ENCODE measurements at places on chromosomes 11 and 22. TPM values are rescaled to one million over a fixed set of nuclear protein-coding genes. Genes with fewer than 3 reads are reported as not detected.

- H3K27ac ChIP-seq = no peak overlapping the region
- H3K27me3 ChIP-seq = no peaks in the 10 kb centered on the region
- H3K36me3 ChIP-seq = no peaks in the 10 kb centered on the region
Observed at GRCh38 chr22:31790240-31790639, 36.4 kb downstream of the DEPDC5 start.

The TMEM191C gene
- 0.27 TPM for total RNA-seq

The SNU13 gene
- total RNA-seq = 121 TPM

The TTLL1 gene
- 4.3 TPM for total RNA-seq

- no peaks in the 10 kb centered on the region for H3K36me3 ChIP-seq
- no peak overlapping the region for H3K4me3 ChIP-seq
- peaks cover 4% of the 10 kb centered on the region for H3K4me1 ChIP-seq
- H3K27me3 ChIP-seq = peaks cover 19% of the 10 kb centered on the region
Observed at GRCh38 chr22:45578524-45579147, 76.0 kb downstream of the FBLN1 start.

The FOLR1 gene
- not detected for total RNA-seq

DNA sequence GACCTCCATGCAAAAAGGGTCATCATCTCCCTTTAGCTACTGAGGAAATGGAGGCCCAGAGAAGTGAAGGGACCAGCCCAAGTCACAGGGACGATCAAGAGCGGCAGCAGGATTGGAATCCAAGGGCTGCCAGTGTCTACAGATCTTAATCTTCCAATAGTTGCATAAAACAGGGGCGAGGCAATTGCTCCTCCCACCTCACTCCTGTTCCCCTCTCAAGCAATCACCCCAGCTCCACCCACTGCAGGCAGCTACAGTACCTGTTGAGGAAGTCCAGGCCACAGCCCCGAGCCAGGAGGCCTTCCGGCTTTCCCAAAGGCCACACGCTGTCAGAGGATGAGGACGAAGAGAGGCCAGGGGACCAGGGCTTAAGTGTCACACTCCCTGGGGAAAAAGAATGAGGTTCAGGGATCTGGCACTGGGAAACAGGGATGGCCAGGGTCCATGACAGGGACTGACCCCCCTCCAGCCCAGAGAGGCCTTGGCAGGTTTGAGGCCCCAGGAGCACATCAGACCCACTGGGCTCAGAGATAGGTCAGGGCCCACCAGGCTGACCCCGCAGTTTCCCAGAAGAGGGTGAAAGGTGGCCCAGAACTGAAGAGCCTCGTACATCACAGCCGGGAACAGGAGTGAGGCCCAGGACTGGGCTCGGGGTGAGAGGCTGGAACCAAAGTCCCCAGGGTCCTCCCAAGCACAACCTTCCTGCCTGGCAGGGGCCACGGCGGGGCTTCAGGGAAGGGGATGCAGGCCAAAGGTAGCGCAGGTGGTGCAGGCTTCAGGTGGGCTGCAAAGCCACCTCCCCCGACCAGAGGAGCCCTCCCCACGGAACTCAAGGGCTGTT lies 16.4 kb upstream of the MFNG start:
- H3K36me3 ChIP-seq = no peaks in the 10 kb centered on the region
- H3K4me1 ChIP-seq = no peaks in the 10 kb centered on the region
- H3K27ac ChIP-seq = peak overlapping the region; percentile 31

GRCh38 chr11:104337273-104337672 lies 173.3 kb upstream of the PDGFD start:
- no peak for DNase-seq
- no peaks in the 10 kb centered on the region for H3K27me3 ChIP-seq
- H3K27ac ChIP-seq = no peak overlapping the region
- no peaks in the 10 kb centered on the region for H3K4me1 ChIP-seq
- no peak overlapping the region for H3K4me3 ChIP-seq

DNA sequence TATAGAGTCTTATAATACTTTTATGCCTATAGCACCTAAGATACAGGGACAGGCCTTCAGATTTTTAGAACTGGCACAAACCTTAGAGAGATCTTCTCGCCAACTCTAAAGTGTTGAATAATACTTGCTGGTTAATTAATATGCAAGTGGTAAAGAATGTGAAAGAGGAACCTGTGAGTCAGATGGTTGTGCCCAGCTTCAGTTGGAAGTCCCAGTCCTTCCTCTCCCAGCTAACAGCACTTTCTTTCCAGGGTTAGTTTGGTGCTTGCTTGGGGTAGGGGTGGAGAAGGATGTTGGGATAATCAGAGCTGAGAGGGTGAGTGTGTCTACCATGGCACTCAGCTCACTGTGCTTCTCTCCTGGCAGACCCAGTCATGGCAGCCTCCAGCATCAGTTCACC lies 4.9 kb upstream of the TMEM132A start:
- no peak overlapping the region for H3K4me3 ChIP-seq
- peaks cover 8% of the 10 kb centered on the region for H3K27me3 ChIP-seq
- DNase-seq = no peak
- peaks cover 50% of the 10 kb centered on the region for H3K4me1 ChIP-seq

DNA sequence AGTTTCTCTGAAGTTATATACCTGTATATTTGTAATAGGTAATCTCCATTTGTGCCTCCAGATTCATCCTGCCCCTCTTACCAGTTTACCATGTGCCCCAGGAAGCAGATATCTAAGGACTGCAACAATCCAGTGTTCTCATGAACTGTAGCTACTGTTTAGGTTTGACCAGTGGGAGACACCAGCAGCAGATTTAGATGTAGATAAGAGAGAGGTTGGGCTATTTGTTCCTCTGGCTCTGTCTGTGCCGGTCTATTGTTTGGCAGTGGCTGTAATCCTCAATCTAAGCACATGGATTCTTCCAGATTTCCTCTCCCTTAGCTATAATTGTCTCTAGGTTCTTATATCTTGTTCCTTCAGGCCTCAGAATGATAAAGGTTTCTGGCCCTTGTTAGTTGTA lies 88.4 kb downstream of the ANO3 start:
- H3K27ac ChIP-seq = no peak overlapping the region
- H3K27me3 ChIP-seq = no peaks in the 10 kb centered on the region
- H3K36me3 ChIP-seq = no peaks in the 10 kb centered on the region
- no peak for DNase-seq
- H3K4me3 ChIP-seq = no peak overlapping the region

DNA sequence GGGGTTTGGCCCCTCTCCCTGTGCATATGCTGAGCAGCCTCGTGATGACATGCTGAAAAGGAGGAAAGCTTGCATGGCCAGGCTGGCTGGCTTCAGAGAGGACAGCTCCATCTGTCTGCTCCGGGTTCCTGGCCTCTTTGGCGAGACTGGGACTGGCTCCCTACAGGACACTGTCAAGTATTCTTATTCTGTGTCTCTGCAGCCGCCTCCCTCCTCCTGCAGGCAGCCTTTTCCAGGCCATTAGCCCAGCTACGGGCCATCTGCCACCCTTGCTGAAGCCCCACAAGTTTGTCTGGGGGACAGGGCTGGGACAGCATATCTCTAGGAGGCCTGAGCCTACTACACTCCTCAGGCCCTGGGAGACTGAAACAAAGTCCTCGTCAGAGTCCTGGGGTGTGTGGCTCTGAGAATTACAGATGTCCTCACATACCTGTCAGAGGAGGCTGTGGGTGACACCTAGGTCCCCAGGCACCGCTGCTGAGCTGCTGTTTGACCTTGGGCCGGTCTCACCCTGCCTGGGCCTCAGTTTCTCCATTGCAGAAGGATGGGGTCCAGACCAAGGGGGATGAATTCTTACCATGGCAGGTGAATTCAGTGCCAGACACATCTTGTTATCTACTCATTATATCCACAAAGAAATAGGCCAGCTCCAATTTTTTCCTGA lies 11.0 kb downstream of the MRGPRG start:
- no peaks in the 10 kb centered on the region for H3K36me3 ChIP-seq
- H3K27ac ChIP-seq = no peak overlapping the region
- DNase-seq = no peak
- no peaks in the 10 kb centered on the region for H3K4me1 ChIP-seq

The FGF4 gene
- total RNA-seq = not detected

DNA sequence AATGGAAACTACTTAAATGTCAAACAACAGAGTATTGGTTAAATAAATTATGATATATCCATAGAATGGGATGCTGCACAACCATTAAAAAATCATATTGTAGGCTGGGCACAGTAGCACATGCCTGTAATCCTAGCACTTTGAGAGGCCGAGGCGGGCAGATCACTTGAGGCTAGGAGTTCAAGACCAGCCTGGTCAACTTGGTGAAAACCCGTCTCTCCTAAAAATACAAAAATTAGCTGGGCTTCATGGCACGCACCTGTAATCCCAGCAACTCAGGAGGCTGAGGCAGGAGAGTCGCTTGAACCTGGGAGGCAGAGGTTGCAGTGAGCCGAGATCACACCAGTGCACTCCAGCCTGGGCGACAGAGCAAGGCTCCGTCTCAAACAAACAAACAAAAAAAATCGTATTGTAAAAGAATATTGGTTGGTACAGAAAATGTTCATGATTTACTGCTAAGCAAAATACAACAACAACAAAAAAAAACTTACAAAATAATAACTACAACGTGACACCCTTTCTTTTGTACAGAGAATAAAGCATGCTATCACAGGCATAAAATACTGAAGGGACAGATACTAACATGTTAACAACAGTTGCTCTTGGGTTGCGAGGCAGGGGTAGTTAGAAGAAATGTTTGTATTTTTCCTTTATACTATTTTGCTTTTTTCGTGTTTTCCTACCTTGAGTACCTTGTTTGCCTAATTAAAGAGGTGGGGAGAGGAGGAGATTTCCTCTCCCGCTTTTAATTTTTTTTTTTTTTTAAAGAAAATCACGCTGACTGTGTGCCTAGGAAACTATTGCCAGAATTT lies 21.3 kb upstream of the RRAS2 start:
- DNase-seq = no peak
- no peaks in the 10 kb centered on the region for H3K36me3 ChIP-seq
- peak overlapping the region; percentile 79 for H3K27ac ChIP-seq

GRCh38 chr11:125295931-125296330 lies 131.4 kb downstream of the PKNOX2 start:
- H3K27me3 ChIP-seq = no peaks in the 10 kb centered on the region
- H3K4me1 ChIP-seq = no peaks in the 10 kb centered on the region
- DNase-seq = peak; percentile 79

The HTR3B gene
- not detected for total RNA-seq

- H3K4me3 ChIP-seq = no peak overlapping the region
- H3K36me3 ChIP-seq = no peaks in the 10 kb centered on the region
- H3K4me1 ChIP-seq = peaks cover 8% of the 10 kb centered on the region
- H3K27ac ChIP-seq = no peak overlapping the region
Observed at GRCh38 chr11:58924230-58924629, 15.1 kb upstream of the GLYATL1 start.

DNA sequence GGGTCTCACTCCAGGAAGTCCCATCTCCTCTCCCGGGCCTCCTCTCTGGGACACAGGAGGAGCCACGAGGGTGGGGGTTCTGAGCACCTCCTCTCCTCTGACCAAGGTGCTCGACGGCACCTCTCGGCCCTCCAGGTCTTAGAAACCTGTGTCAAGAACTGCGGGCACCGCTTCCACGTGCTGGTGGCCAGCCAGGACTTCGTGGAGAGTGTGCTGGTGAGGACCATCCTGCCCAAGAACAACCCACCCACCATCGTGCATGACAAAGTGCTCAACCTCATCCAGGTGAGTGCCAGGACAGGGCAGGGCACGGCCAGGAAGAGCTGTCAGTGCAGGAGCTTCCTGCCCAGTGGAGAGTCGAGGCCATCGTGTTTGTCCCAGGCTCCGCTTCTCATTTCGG lies 23.2 kb downstream of the TOM1 start:
- no peak for DNase-seq
- H3K27ac ChIP-seq = no peak overlapping the region
- no peaks in the 10 kb centered on the region for H3K27me3 ChIP-seq
- H3K36me3 ChIP-seq = peaks cover 72% of the 10 kb centered on the region

The ZP1 gene
- total RNA-seq = not detected

DNA sequence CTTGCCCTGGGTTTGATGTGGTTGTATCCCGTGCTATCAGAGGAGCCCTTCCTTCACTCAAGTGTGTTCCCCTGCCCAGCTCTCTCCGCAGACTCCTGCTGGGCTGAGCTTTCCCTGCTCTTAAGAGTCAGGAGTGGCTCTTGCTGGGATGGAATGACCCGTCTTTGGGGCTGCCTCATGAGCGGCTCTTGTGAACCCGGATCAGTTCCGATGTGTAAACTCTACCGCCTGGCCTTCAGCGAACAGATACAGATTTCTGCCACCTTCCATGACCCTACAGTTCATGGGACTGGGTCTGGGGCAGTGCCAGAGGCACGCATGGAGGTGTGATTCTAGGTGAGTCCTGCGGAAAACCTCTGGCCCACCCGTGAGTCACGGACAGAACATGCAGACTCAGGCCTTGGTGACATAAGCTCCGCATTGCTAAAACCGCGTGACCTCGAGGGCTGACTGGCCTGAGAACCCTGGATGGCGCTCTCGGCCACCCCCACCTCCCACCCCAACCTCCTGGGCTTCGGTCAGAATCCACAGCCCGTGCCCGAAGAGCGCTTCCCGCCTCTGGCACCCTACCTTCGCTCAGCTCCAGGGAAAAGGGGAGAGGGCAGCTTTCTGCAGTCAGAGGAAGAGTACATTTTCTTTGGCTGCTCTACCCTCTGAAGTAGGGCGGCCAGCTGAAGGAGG lies 1.3 kb upstream of the ZBTB16 start:
- peak; percentile 84 for DNase-seq
- H3K36me3 ChIP-seq = peaks cover 5% of the 10 kb centered on the region
- H3K27me3 ChIP-seq = no peaks in the 10 kb centered on the region
- peak overlapping the region; percentile 99 for H3K4me3 ChIP-seq
- H3K27ac ChIP-seq = peak overlapping the region; percentile 96

The ZFTA gene
- total RNA-seq = 14.7 TPM

GRCh38 chr11:11329062-11329806 lies 23.8 kb downstream of the CSNK2A3 start:
- peaks cover 10% of the 10 kb centered on the region for H3K36me3 ChIP-seq
- H3K4me1 ChIP-seq = no peaks in the 10 kb centered on the region
- no peak overlapping the region for H3K4me3 ChIP-seq
- H3K27me3 ChIP-seq = no peaks in the 10 kb centered on the region
- no peak overlapping the region for H3K27ac ChIP-seq
- DNase-seq = no peak

GRCh38 chr22:35154937-35155387 lies 89.0 kb downstream of the ISX start:
- H3K36me3 ChIP-seq = no peaks in the 10 kb centered on the region
- H3K4me1 ChIP-seq = no peaks in the 10 kb centered on the region
- DNase-seq = peak; percentile 67
- H3K4me3 ChIP-seq = no peak overlapping the region

DNA sequence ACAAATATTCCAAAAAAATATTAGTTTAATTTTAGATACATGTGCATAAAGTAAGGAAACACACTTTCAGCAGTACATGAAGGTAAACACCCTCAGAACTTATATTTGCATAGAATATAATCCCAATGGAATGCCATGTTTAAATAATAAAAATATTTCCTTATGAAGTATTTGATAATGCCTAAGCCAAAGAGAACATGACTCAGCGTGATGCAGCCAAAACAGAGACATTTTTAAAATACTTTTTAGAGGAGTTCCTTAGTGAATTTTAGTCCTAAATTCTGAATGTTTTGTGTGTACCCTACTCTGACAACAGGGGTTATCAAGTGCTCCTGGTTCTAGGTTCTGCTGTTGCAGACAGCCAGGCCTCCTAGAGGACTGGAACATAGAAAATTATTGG lies 39.1 kb upstream of the POU2AF2 start:
- no peak overlapping the region for H3K4me3 ChIP-seq
- no peaks in the 10 kb centered on the region for H3K27me3 ChIP-seq
- no peak overlapping the region for H3K27ac ChIP-seq
- no peaks in the 10 kb centered on the region for H3K4me1 ChIP-seq
- no peaks in the 10 kb centered on the region for H3K36me3 ChIP-seq
